SK-MEL-5 (cell line): ENCODE measurements at places on chromosomes 6 and 20.

DNA sequence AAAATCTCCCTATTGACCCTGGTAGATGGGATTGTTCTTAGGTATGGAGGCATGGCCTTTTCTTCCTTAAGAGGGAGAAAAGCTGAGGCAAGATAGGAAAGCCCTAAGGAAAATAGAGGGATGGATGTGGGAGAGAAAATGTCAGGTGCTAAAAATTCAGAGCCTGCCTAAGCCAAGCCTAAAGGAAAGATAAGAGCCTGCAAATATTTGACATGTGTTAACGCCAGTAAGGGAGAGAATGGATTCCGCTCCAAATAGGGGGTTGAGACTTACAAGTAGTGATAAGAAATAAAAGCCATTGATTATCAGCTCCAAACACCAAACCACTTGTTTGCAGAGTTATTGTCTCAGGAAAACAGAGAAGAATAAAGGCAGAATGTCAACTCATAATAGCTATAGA is 533.6 kb downstream of the PTPRT start:
- DNase-seq: no peak

GRCh38 chr6:70667256-70667710 is 400 bp upstream of the SMAP1 start:
- no peak for DNase-seq

DNA sequence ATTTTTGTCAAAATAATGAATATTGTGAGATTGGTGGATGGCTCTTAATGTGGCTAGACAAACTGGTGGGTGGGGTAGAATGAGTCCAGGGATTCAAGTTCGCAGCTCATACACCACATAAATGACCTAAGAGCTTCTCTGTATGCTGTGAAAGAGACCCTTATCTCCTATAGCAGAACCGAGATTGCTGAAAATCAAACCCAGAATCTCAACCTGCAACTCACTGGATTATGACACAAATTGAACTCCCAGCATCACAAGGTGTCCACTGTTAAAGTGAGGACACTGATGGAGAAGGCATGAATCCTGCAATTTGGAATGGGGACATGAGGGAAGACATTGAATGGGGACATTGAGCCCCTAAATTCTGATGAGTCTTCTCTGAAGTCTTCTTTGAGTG is 51.3 kb upstream of the CNKSR3 start:
- DNase-seq: no peak

DNA sequence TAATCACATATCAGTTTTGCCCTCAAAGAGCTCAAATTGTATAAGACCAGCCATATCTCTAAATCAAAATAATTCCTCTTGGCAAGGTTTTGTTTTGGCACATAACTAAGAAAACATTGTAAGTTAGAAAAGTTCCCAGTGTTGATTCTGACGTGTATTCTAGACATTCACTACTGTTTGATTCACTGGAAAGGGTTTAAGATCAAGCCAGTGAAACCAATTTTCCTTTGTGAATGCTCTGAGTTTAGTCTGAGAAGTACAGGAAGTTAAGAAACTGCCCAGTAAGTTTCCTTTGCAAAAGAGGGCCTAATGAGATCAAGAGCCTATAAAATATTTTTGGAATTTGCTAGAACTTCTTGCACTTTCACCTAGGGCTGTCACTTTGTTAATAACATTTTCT is 143.0 kb downstream of the FNDC1 start:
- no peak for DNase-seq

GRCh38 chr6:5946181-5946580 is 60.5 kb downstream of the NRN1 start:
- DNase-seq: no peak

GRCh38 chr6:89895276-89895874 is 1.1 kb downstream of the GJA10 start:
- peak; percentile 37 for DNase-seq

DNA sequence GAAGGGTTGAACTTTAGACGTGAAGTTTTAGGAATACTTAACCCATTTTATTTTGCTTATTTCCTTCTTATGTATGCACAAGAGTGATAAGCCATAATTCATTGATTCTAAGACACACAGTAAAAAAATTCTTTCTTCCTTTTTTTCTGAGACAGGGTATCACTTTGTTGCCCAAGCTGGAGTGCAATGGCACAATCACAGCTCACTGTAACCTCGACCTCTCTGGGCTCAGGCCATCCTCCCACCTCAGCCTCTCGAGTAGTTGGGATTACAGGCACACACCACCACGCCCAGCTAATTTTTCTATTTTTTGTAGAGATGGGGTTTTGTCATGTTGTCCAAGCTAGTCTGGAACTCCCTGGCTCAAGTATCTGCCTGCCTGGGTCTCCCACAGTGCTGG is 116.6 kb upstream of the RNF24 start:
- DNase-seq: no peak

DNA sequence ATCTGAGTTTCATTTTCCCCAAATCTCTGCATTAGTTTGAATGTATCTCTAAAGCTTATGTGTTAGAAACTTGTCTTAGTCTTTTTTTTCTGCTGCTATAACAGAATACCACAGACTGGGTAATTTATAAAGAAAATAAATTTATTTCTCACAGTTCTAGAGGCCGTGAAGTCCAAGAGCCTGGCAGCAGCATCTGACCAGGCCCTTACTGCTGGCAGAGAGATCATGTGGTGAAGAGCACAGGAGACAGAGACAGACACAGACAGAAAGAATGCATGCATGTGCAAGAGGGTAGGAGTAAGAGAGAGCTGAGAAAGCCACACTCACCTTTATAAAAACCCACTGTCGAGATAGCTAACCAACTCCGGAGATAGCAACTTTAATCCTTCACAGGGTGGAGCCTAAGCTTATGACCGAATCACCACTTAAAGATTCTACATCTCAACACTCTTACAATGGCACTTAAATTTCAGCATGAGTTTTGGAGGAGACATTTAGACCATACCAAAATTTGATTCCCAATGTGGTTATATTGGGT is 412.7 kb upstream of the SOX4 start:
- no peak for DNase-seq

DNA sequence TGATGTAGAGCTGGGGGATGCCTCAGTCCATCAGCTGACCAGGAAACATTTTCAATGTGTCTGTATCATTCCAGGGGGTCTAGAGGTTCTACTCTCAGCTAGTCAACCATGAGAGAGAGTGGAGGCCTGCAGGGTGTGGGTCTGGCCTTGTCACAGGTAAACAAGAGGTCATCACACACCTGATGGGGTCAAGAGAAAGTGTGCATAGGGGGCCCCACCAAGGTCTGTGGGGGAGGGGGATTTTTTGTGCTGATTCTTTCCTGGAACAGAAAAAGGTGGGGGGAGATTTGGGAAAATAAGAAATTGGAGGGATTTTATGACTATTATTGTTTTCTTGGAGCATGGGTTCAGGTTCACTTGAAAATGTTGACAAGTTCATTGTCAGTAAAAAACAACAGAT is 8.9 kb upstream of the UNC93A start:
- DNase-seq: no peak

DNA sequence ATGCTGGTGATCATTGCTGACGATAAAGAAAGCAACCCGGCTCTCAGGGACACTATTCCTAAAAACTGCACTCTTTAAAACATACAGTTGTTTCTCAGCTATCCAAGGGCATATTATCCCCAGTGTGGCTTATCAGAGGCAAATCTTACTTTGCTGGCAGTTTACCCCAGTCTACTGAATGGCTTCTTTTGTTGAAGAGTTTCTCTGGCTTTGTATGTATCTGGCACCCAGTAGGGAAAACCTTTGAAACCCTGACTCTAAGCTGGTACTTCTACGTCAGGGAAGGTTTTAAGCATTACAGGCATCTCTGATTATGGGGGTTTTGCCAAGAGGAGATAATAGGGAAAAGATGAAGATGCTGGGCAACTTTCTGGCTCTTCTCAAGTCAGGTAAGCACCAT is 637.6 kb upstream of the CHD6 start:
- no peak for DNase-seq

- peak; percentile 54 for DNase-seq
These were observed 40.6 kb upstream of the REV3L start for GRCh38 chr6:111523484-111524167.

GRCh38 chr6:11795403-11795802 is 16.8 kb upstream of the ADTRP start:
- DNase-seq: no peak

- DNase-seq: no peak
These were observed 39.1 kb downstream of the SUN5 start for GRCh38 chr20:32965115-32965514.

DNA sequence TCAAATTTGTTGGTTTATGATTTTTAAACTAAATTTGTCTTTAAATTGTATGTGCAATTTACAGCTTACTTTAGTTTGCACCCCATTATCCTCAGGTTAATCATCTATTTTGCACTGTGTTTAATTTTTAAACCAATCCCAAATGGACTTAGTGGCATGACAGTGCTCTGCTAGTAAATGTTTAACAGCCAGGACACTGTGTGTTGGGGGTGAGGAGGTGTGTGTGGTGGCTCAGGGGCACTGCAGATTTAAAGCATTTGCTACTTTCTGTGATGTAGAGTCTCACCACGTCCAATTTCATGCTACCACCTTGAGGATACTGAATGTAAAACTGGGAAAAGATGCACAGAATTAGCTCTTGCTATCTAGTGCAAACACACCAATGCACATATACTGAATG is 225.7 kb downstream of the HAO1 start:
- no peak for DNase-seq

- no peak for DNase-seq
These were observed at the start of gene ETV7 for GRCh38 chr6:36387440-36388303. TSS of gene ETV7 (minus strand) at chr6:36387669. CDS start at chr6:36387541, 128 bp downstream.

GRCh38 chr20:57996465-57996864 is 232.0 kb downstream of the ANKRD60 start:
- DNase-seq: no peak

GRCh38 chr6:122779667-122780066 is at the start of gene FABP7:
TSS of gene FABP7 (plus strand) at chr6:122779716. CDS start at chr6:122779795, 79 bp downstream.
- DNase-seq: no peak

- DNase-seq: peak; percentile 79
These were observed at the start of gene KCNG1 for GRCh38 chr20:51022803-51023616. TSS of gene KCNG1 (minus strand) at chr20:51023107. CDS start at chr20:51010338, 12,769 bp downstream.

- DNase-seq: no peak
These were observed 66.4 kb downstream of the EPB41L2 start for GRCh38 chr6:130996635-130997034.

DNA sequence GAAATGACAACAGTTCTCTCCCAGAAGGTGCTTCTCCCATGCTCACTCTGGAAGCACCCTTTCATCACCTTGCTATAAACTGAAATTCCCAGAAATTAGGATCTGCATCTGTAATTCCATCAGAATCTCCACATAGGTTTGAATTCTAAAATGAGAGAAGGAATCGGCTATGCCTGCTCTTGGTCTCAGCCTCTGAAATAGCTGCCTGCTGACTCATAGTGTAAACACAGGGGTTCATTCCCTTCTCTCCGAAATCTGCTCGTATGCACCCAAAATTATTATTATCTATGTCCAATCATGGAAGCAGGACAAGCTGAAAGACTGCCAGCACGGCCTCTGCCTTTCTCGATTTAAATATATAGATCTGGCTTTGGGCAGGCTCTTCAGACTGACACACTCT is 74.6 kb upstream of the TAB2 start:
- DNase-seq: no peak

GRCh38 chr6:36376183-36376582 is 11.3 kb downstream of the ETV7 start:
- DNase-seq: no peak

DNA sequence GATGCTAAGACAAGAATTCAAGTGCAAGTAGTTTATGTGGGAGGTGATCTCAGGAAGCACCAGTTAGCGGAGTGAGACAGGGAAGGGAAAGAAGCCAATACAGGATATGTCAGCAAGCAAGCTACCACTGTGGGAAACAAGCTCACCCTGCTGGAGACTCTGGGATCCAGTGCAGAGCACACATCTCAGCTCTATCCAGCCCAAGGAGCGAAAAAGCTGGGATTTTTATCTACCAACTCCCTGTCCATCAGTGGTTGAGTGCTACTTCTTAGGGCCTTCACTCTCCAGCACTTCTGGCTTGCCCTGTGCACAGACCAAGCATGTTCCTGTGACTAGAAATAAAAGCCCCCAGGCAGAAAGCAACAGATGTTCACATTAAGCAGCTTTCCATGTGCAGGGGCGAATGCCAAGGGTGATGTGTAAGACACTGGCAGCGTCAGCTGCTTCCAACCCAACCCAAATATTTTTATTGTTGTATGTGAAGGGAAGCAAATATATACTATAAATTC is 10.8 kb upstream of the RNF24 start:
- DNase-seq: peak; percentile 59

DNA sequence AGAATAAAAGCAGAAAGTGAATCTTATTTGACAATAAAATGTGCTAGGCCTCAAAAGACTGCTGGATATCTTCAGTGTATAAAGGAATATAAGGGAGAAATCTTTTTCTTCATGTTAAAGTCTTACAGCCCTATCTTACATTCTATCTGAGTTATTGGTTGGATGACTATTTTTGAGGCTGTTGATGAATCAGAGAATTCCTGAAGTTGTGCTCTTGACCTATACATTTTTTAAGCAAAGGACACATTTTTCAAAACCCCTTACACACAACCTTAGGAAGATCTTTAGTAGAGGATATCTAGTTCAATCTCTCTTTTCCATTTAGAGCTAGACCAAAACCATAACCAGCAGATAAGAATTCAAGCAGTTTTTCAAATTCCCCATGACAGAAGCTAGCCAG is 10.9 kb upstream of the CGA start:
- no peak for DNase-seq

DNA sequence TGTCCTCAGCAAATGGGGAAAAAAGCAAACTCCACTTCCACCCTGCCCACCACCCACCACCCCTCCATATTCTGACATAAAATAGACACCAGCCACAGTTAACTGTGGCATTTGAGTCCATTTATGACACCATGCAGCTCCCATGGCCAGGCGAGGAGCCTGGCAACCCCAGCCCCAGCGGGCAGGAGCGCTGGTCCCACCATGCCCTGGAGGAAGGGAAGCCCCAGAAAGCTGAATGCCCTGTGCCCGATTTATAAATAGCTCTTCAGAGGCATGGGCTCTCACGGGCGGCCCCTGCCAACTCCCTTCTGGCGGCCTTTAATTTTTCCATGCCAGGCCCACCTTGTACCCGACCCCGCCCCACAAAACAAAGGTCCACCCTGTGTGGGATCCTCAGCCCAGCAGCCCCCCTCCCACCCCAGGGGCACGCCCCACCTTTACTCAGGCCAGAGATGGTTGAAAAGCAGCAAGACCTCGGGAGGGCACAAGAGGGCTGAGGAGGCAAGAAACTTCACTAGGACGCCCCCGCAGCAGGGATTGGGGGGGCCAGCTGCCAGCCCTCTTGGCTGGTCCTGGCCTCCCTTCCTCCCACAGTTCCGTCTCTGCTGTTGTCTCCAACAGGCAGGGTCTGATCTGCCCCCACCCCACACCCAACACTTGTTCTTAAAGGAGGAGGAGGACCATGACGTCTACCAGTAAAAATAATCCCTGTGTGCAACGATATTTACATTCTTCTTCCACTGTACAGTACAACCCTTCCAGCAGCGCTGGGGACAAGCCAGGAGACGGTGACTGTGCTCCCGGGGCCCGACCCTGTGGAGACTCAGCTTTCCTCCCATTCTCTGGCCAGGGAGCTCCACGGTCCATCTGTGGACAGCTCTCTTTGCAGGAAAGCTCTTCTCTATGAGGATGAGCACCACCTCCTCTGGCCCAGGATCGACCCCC is 115.6 kb upstream of the CDYL start:
- DNase-seq: no peak

- peak; percentile 3 for DNase-seq
These were observed 204.7 kb upstream of the ARG1 start for GRCh38 chr6:131368198-131368911.

- no peak for DNase-seq
These were observed 18.1 kb upstream of the ASCC3 start for GRCh38 chr6:100899202-100899601.
